ENCODE measurements at places on chromosomes 7 and 10.

- no peak for DNase-seq
These were observed 298.9 kb upstream of the HPS1 start for GRCh38 chr10:98745645-98746044.

DNA sequence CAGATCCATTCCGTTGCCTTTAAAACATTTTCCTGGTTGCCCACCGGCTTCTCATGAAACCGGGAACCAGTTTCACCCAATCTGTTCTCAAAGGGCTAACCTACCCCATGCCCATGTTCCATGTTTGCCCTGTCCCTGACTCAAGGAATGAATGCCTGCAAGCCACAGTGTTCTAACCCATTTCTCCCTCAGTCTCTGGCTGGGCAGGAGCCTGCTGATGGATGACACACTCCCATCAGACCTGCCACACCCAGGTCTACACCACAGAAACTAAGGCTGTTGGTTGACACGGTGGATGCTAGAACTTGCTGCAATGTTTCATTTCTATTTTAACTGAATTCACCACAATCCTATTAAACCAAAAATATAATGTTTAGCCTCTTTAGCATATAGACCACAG lies 15.6 kb downstream of the CLRN3 start:
- DNase-seq = no peak

- no peak for DNase-seq
These were observed 919 bp downstream of the SLC29A4 start for GRCh38 chr7:5283421-5284303.

DNA sequence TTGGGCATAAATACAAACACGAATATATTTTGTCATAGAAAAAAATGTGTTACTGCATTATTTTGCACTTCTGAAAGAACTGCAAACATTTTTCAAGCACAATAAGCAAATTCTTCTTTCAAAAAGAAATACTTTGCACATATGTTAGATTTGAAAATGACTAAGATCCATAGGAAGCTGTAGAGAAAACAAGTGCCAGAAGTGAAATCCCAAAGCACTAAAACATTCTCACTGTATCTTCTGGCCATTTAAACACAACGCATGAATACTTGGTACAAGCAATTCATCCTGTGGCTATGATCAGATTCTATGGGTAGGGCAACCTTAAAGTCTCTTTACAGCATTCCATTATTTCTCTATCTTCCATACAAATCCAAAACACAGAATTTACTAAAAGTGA lies 225.4 kb upstream of the IMMP2L start:
- no peak for DNase-seq

DNA sequence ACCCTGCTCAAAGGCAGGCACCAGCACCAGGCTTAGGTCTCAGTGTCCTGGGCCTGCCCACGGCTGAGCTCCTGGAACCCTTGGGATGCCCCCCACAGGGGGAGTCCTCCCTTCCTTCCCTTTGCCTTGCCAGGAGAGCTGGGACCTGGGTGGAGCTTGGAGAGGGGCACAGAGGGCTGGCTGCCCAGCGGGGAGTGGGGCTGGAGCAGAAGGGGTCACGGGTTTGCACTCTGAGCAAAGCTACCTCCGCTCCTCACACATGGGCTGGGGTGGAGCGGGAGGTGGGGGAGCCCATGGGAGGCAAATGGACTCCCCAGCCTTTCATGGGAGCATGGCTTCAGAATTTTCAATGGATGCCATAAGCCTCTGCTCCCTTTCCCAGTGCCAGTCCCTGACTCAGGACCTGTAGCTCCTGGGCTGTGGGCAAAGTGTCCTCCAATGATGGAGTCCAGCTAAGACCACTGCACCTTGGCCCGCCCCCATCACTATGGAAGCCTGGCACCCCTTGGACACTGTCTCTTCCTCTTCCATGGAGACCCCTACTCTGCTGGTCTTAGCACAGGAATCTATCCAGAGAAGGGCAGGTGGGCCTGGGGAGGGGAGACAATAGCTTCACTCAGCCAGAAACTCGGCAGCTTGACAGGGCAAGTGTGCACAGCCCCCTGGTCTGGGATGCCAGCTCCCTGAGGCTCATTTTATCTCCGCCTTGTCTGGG lies 39.9 kb downstream of the LDB3 start:
- no peak for DNase-seq

DNA sequence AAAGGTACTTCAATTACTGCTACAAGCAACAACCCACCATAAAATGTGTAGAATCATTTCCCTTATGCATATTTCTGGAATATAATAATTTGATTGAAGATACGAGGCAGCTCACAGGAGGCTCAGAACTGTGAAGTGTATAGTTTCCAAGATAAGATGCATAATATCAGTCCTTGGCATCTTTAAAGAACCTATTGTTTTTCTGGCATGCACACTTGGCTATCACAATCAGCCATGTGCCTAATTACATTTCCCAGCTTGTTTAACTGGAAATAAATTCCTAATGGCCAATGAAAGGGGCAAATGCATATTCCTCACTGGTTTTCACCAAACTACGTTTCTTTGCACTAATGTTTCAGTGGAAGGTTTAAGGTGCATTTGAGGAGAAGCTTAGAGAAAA lies 83.4 kb upstream of the LRRC18 start:
- DNase-seq = no peak

DNA sequence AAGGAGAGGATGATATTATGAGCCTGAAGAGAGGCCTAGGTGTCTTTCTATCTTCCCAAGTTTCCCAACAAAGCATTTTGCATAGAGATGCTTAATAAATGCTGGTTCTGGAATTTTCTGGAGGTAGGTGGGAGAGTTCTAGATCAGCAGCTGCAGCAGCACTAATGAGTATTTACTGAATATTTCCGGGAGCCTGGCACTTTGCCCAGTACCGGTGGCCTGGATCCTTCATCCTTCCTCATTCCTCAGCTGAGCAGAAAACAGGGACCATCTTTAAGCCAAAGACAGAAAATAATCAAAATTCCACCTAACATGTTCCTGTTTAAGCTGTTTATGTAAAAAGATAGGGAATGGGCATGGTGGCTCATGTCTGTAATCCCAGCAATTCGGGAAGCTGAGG lies 813.2 kb upstream of the AUTS2 start:
- no peak for DNase-seq

GRCh38 chr10:7231509-7232414 lies 179.1 kb downstream of the SFMBT2 start:
- no peak for DNase-seq

DNA sequence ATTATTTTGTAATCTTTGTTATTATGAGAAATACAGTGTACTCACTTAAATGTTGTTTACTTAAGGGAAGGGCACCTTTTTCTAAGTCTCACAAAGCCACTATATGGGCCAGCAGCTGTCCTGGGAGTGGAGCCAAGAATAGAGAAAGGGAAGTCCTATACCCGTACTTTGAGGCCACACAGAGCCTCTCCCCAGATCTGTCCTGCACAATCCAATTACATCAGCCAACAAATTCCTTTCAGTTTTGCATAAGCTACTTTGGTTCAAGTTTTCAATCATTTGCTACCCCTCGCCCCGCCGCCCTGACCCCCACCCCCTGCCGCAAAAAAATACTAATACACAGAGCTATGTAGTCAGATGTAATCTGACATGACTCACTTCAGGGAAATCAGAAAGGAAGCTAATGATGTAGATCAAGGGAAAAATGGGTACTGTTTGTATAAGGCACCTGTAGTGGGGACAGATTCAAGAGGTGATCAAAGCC lies 297.4 kb upstream of the NEBL start:
- DNase-seq = no peak

DNA sequence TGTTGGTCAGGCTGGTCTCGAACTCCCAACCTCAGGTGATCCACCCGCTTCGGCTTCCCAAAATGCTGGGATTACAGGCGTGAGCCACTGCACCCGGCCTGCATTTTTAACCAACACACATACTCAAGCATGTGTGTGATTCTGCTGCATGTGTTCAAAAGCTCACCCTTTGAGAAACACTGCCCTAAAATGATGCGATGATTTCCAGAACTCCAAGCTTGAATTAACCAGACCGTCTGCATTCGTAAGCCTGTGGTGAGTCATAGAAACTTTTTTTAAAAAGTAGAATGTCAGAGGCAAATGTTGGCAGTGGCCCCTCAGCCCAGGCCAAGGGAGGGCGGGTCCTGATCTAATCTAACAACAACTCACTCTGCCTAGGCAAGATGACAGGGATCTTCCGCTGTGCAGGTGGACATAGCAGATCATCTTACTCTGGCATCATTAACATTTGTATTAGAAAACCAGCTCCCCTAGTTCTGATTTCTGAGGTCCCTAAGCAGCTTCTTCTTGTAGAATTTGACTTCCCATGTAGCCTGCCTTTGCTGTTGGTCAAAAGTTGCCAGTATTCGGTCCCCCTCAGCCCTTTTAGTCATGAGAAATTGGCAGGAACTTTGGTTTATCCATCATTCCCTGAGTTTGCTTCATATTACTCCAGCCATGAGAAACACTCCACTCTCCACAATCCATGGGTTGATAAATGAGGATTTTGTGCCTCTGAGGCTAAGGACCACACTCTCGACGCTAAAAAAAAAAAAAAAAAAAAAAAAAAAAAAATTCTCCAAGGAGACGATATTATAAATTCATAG lies 190.4 kb downstream of the SKIDA1 start:
- DNase-seq = no peak

- DNase-seq = no peak
These were observed 25.5 kb upstream of the KNDC1 start for GRCh38 chr10:133134411-133135115.
